ENCODE measurements at places on chromosomes 2 and 18. TPM values are rescaled to one million over a fixed set of nuclear protein-coding genes. Genes with fewer than 3 reads are reported as not detected.

Gene BCL2
- 0.33 TPM for polyA plus RNA-seq

GRCh38 chr18:61953161-61953560 lies 60.4 kb upstream of the RNF152 start:
- no peak overlapping the region for H3K4me3 ChIP-seq
- DNase-seq: no peak
- H3K4me1 ChIP-seq: peaks cover 18% of the 10 kb centered on the region
- no peak overlapping the region for H3K27ac ChIP-seq
- no peaks in the 10 kb centered on the region for H3K27me3 ChIP-seq

DNA sequence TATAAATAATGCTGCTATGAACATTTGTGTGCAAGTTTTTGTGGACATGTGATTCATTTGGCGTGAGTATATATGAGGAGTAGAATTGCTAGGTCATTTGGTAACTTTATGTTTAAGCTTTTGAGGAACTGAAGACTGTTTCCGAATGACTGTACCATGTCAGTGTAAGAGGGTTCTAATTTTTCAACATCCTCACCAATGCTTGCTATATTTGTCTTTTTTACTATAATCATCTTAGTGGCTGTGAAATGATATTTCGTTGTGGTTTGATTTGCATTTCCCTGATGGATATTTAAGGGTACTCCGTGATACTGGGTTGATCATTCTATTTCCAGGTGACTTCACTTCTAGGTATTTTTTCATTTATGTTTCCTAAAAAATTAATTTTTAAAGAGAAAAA lies 241.1 kb downstream of the BCL2 start:
- no peak overlapping the region for H3K27ac ChIP-seq
- no peak overlapping the region for H3K4me3 ChIP-seq
- H3K27me3 ChIP-seq: peaks cover 2% of the 10 kb centered on the region
- no peaks in the 10 kb centered on the region for H3K36me3 ChIP-seq
- H3K4me1 ChIP-seq: no peaks in the 10 kb centered on the region

DNA sequence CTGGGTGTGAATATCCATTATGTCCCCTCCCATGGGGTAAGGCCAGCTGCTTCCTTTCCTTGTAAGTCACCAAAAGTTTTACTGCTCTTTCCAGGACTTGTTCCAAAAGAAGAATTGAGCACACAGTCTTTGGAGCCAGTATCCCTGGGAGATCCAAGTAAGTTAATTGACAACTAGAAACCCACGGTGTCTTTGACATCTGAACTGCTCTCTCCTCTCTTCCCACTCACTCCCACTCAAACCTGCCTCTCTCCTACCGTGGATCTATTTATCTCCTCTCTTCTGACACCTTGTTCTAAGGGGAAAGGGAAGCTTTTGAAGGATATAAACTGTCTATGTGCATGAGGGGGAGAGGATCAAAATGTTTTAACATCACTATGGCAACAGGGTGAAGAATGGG lies 86.7 kb downstream of the VIT start:
- H3K27me3 ChIP-seq: peaks cover 22% of the 10 kb centered on the region
- no peak overlapping the region for H3K27ac ChIP-seq
- no peaks in the 10 kb centered on the region for H3K4me1 ChIP-seq
- H3K4me3 ChIP-seq: no peak overlapping the region
- no peaks in the 10 kb centered on the region for H3K36me3 ChIP-seq
- DNase-seq: no peak

DNA sequence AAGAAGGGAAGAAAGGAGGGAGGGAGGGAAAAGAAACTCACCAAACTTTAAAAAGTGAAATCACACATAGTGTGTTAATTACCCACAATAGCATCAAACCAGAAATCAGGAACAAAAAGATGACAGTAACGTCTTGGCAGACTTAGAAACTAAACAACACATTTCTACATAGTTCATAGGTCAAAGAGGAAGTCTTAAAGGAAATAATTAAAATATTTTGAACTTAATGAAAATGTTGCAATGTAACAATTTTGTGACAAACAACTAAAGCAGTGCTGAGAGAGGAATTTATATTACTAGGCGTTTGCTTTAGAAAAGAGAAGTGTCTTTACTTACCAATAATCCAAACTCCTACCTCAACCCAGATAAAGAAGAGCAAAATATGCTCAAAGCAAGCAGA lies 505.0 kb upstream of the ID2 start:
- H3K27me3 ChIP-seq: no peaks in the 10 kb centered on the region
- no peak overlapping the region for H3K27ac ChIP-seq
- no peak overlapping the region for H3K4me3 ChIP-seq
- DNase-seq: no peak
- no peaks in the 10 kb centered on the region for H3K4me1 ChIP-seq

- peak; percentile 7 for DNase-seq
- H3K4me3 ChIP-seq: no peak overlapping the region
- no peak overlapping the region for H3K27ac ChIP-seq
- no peaks in the 10 kb centered on the region for H3K4me1 ChIP-seq
Observed at GRCh38 chr18:31301201-31301655, 16.7 kb upstream of the DSG1 start.

GRCh38 chr2:241770936-241771285 lies 5.7 kb upstream of the GAL3ST2 start:
- no peak overlapping the region for H3K4me3 ChIP-seq
- H3K27ac ChIP-seq: no peak overlapping the region
- H3K4me1 ChIP-seq: peaks cover 12% of the 10 kb centered on the region

All from IMR-90 (cell line).